ENCODE measurements at places on chromosomes 16 and 17.
A peak's percentile ranks its signal among the peaks of the same experiment; 100 is the strongest.

- DNase-seq: no peak
Measured at GRCh38 chr17:30565073-30565935, 88.1 kb downstream of the GOSR1 start.

- peak; percentile 31 for DNase-seq
Measured at GRCh38 chr16:29710227-29711219, 31.5 kb downstream of the QPRT start.

DNA sequence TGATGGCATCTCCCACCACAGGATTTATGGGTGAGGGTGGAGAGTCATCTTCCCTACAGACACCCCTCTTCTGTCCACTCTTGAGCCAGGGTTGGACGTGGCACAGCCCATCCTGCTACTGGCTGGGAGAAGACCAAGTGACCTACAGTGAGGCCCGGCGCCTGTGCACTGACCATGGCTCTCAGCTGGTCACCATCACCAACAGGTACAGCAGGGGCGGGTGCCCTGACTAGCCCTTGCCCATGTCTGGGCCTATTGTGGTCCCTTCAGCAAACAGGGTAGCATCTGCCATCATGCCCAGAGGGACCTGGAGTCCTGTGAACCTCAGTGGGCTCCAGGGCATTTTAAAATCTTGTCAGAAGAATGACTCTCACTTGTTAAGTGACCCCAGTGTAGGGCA is 48.2 kb downstream of the MRC2 start:
- DNase-seq: no peak

- no peak for DNase-seq
Measured at GRCh38 chr17:33929181-33929724, 325.8 kb upstream of the CCL2 start.

GRCh38 chr17:32143527-32143870 is 1.2 kb downstream of the RHOT1 start:
- DNase-seq: no peak

- DNase-seq: no peak
Measured at GRCh38 chr16:87953308-87954215, 2.3 kb downstream of the BANP start.

- no peak for DNase-seq
Measured at GRCh38 chr16:5820472-5820871, 722.9 kb upstream of the EEF2KMT start.

- DNase-seq: no peak
Measured at GRCh38 chr17:69503711-69504110, 89.2 kb downstream of the MAP2K6 start.

DNA sequence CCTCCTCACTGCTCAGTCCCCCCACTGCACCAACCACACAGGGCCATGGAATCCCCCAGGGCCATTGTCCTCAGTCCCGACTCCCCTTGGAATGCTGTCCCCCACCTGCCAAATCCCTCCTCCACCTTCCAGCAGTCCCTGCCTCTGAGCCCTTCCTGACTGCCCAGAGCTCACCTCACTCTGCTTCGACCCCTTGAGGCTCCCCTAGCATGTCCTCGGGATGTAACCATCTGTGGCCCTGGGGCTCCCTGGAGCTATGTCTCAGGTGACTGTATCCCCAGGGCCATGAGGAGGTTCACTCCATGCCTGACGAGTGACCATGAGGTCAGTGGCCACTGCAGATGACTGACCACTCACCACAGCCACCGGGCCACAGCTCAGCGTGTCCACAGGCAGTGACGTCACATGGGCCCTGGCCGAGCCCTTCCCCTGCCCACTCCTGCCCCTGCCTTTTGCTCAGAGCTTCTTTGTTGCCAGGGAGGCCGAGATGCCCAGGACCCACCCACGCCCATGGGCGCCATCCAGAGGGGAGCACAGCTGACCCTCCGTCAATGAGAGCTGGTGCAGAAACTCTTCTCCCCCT is 7.7 kb upstream of the PIEZO1 start:
- DNase-seq: no peak

DNA sequence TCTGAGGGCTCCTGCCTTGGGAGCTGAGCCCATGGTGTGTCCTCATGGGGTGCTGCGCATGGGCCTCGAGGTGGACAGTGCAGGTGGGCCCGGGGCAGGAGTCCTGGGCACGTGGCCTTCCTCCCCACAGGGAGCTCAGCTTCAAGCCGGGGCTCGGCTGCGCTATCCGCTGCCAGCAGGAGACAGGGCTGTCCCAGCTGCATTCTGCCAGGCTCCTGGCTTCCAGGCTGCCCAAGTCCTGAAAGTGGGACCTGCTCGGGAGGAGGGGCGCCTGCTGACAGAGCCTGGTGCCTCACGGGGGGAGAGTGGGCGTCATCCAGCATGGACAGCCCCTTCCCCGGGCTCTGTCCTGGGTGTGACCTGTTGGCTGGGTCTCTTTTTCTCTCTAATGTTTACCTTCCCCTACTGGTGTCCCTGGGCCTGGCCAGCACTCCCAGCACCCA is 7.1 kb downstream of the TRAF7 start:
- DNase-seq: no peak

GRCh38 chr17:46001390-46002310 is 2.6 kb downstream of the STH start:
- DNase-seq: no peak

GRCh38 chr17:49439305-49439672 is 24.6 kb upstream of the PHB1 start:
- no peak for DNase-seq

DNA sequence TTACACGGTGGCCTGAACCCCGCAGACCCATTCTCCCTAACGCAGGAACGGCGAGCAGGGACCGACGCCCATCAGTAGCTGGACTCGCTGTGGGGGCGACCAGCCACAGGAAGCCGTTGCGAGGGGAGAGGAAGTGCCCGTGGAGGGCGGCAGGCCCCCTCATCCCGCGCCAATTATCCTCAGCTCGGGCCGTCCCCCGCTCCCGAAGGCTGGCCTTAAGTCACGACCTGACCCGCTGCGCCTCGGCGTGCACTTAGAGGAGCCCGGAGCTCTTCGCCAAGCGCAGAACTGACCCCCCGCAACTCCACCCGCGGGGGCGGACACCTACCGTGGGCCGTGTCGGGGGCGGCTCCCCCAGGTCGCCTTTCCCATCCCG is 401 bp downstream of the ARL16 start:
- no peak for DNase-seq

GRCh38 chr17:57911834-57912673 is 43.2 kb downstream of the CUEDC1 start:
- no peak for DNase-seq

DNA sequence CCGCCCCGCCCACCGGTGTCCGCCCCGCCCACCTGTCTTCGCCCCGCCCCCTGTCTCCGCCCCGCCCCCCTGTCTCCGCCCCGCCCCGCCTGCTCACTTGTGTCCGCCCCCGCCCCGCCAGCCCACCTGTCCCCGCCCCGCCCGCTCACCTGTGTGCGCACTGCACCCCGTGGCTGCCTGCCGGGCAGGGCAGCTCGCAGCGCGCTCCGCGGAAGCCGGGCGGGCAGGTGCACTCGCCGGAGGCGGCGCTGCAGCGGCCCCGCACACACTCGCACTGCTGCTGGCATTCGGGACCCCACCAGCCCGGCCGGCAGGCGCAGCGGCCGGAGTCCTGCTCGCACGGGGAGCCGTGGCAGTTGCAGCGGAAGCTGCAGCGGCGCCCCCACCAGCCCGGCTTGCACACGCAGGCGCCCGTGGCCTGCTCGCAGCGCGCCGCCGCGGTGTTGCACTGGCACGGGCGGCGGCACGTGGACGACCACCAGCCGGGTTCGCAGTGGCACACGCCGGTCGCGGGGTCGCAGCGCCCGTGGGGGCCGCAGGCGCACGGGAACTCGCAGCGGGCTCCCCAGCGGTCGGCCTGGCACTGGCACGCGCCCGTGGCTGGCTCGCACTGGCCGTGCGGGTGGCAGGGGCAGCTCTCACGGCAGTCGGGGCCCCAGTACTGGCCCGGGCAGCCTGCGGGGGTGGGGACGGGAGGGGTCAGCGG is 2.1 kb downstream of the SCARF1 start:
- no peak for DNase-seq

- peak; percentile 77 for DNase-seq
Measured at GRCh38 chr17:13594762-13595598, 6.7 kb downstream of the HS3ST3A1 start.

DNA sequence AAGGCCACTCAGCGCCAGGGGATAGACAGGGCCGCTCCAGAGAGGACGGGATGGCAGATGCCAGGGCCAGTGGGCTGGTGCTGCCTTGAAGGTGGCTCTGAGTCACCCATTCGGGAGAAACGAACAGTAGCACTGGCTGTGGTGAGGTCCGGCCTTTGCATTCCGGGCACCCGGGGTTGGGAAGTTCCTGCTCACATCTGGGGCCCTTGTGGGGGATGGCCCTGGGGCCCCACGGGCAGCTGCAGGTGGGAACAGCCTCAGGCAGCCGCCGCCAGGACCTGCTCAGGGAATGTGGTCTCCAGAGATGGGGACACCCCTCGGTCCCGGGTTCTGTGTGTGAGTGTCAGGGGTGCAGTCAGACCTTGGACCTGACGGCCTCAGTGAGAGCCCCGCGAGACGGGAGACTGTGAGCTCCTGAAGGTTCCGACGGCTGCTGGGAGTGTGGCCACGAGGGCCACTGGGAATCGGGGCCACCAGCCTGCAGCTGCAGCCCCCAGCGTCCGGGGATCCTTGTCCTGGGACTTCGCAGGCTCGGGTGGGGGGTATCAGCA is 1.4 kb downstream of the CBFA2T3 start:
- DNase-seq: no peak
